ENCODE measurements at places on chromosomes 16 and 17.

DNA sequence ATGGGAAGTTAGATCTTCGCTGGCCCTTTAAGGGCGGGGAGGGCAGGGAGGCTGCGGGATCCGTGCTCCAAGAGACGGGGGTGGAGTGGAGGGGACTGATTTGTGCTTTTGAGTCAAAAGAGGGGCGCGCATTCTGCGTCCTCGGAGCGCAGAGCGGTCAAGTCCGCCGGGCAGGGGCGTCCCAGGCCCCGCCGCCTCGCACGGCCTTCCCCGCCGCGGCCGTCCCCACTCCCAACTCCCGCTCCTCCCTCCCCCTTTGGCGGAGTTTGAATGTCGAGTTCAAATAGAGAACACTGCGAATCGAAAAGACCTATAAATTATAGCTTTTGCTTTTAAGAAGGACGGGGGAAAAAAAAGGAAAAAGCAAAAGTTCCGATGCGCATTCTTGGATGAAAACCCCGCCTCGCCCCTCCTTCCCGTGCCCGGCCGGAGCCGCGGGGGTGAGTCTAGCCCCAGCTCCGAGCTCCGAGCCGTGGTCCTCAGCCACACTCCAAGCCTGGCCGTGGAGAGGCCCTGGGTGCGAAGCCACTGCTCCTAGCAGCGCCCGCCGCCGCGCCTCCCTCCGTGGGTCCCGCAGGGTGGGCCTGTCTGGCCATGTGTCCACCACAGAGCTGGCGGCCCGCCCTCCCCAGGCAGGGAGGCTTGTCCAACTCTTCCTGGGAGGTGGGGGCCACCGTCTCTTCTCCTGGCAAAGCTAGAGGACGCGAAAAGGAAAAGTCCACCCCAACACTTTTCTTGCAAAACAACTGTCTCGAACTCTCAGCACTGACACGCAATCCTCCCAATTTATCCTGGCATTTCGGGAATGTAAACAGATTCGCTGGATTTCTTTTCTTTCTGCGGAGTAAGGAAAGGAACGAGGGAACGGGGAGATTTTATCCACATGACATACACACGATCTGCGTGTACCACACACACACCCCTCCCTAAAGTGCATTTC lies 3.6 kb downstream of the CBX8 start:
- DNase-seq: no peak

GRCh38 chr17:33015716-33016346 lies 24.2 kb downstream of the SPACA3 start:
- DNase-seq: no peak

GRCh38 chr16:85396879-85397871 lies 215.9 kb upstream of the GSE1 start:
- no peak for DNase-seq

DNA sequence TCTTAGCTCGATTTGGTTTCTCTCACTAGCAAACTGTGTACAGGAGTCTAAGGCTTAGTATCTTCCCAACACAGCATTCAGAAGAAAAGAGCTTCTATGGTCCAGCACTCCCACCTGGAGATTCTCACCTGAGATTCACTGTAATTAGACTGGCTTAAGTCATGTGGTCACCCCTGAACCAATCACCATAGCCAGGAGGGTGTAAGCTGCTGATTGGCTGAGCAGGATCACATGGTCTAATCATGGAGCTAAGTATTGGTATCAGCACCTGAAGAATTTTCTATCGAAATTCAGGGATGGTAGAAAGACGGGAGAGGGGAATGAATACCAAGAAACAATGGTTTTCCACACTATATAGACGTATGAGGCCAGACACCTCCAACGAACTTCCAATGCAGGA lies 359.8 kb upstream of the ERCC4 start:
- no peak for DNase-seq

Measured in globus pallidus (tissue), 1 donor.